ENCODE measurements at places on chromosomes 2 and 18.
A peak's percentile ranks its signal among the peaks of the same experiment; 100 is the strongest.

- DNase-seq = no peak
- H3K36me3 ChIP-seq = no peaks in the 10 kb centered on the region
- H3K27me3 ChIP-seq = no peaks in the 10 kb centered on the region
- H3K4me1 ChIP-seq = no peaks in the 10 kb centered on the region
- no peak overlapping the region for H3K4me3 ChIP-seq
Observed at GRCh38 chr2:237503201-237503600, 16.1 kb downstream of the MLPH start.

DNA sequence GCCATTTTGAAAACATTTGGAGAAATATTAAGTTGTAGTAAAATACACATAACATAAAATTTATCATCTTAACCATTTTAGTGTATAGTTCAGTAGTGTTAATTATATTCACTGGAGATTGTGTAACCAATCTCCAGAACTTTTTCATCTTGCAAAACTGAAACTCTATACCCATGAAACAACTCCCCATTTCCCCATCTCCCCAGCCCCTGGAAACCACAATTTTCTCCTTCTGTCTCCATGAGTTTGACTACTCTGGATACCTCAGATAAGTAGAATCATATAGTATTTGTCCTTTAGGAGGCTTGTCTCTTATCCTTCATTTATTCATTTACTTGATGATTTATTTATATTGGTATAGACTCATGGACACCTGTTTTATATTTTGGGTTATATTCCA lies 392.9 kb downstream of the SETBP1 start:
- H3K27ac ChIP-seq = no peak overlapping the region
- H3K36me3 ChIP-seq = no peaks in the 10 kb centered on the region
- peaks cover under 1% of the 10 kb centered on the region for H3K4me1 ChIP-seq
- peaks cover 15% of the 10 kb centered on the region for H3K27me3 ChIP-seq
- DNase-seq = no peak

GRCh38 chr18:45066886-45067285 lies 386.2 kb downstream of the SETBP1 start:
- H3K27me3 ChIP-seq = peaks cover 11% of the 10 kb centered on the region
- DNase-seq = no peak
- H3K36me3 ChIP-seq = peaks cover 22% of the 10 kb centered on the region
- peaks cover 12% of the 10 kb centered on the region for H3K4me1 ChIP-seq
- no peak overlapping the region for H3K27ac ChIP-seq

- H3K27me3 ChIP-seq = peaks cover 70% of the 10 kb centered on the region
- H3K4me1 ChIP-seq = peaks cover 4% of the 10 kb centered on the region
- no peaks in the 10 kb centered on the region for H3K36me3 ChIP-seq
- H3K4me3 ChIP-seq = no peak within 1 kb of the TSS
- DNase-seq = no peak
Observed at GRCh38 chr2:232525791-232526371, at the start of gene CHRND. Gene CHRND (plus strand): TSS chr2:232526160. CDS start chr2:232526216, 56 bp downstream.

- H3K36me3 ChIP-seq = no peaks in the 10 kb centered on the region
- peaks cover 57% of the 10 kb centered on the region for H3K27me3 ChIP-seq
- H3K27ac ChIP-seq = no peak overlapping the region
- no peak for DNase-seq
Observed at GRCh38 chr2:181660181-181660580, 3.3 kb upstream of the CERKL start.

DNA sequence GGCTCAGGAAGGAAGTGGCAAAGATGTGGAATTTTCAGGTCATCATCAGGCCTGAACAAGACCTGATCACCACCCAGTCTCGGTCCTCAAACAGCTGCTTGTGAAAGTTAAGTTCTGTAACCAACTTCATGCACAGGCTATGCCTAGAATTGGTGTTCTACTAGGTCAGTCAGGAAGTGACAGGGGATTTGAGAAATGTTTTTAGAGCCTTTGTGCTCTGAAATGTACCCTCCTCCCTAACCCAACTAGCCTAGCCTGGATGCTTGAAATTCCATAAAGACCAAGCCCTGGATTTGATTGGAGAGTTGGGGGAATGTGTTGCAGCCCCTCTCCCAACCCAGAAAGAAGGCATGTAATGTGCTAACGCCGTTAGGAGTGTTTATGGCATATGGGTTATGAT lies 63.3 kb downstream of the TGOLN2 start:
- no peak for DNase-seq
- no peaks in the 10 kb centered on the region for H3K27me3 ChIP-seq
- H3K27ac ChIP-seq = peak overlapping the region; percentile 94
- peaks cover 59% of the 10 kb centered on the region for H3K4me1 ChIP-seq
- peaks cover 8% of the 10 kb centered on the region for H3K36me3 ChIP-seq
- peak overlapping the region; percentile 13 for H3K4me3 ChIP-seq

DNA sequence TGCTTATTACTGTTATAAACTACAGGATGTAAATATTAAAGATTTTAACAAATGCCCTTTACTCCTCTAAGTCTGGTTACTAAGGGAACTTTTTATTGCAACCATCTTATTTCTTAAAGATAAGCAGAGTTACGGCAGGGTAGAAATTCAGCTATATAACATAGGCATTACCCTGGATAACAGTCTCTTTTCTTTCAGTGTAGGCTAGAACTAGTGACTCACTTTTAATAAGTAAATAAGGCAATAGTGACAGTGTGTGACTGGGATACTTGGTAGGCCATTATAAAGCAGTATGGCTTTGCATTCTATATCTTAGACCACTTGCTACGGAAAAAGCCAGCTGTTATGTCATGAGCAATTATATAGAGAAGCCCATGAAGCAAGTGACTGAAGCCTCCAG lies 1041.0 kb upstream of the NRXN1 start:
- no peaks in the 10 kb centered on the region for H3K27me3 ChIP-seq
- no peak overlapping the region for H3K27ac ChIP-seq
- no peak overlapping the region for H3K4me3 ChIP-seq
- no peaks in the 10 kb centered on the region for H3K36me3 ChIP-seq
- H3K4me1 ChIP-seq = no peaks in the 10 kb centered on the region

Data from mesothelial cell of epicardium (in vitro differentiated cells).